Foreskin keratinocyte (primary cell): ENCODE measurements at places on chromosomes 11 and 22.
A peak's percentile ranks its signal among the peaks of the same experiment; 100 is the strongest.

GRCh38 chr11:4671741-4672140 lies 25.9 kb downstream of the OR51E2 start:
- no peak for DNase-seq

GRCh38 chr11:123174196-123175183 lies 20.6 kb downstream of the CLMP start:
- DNase-seq = peak; percentile 84

DNA sequence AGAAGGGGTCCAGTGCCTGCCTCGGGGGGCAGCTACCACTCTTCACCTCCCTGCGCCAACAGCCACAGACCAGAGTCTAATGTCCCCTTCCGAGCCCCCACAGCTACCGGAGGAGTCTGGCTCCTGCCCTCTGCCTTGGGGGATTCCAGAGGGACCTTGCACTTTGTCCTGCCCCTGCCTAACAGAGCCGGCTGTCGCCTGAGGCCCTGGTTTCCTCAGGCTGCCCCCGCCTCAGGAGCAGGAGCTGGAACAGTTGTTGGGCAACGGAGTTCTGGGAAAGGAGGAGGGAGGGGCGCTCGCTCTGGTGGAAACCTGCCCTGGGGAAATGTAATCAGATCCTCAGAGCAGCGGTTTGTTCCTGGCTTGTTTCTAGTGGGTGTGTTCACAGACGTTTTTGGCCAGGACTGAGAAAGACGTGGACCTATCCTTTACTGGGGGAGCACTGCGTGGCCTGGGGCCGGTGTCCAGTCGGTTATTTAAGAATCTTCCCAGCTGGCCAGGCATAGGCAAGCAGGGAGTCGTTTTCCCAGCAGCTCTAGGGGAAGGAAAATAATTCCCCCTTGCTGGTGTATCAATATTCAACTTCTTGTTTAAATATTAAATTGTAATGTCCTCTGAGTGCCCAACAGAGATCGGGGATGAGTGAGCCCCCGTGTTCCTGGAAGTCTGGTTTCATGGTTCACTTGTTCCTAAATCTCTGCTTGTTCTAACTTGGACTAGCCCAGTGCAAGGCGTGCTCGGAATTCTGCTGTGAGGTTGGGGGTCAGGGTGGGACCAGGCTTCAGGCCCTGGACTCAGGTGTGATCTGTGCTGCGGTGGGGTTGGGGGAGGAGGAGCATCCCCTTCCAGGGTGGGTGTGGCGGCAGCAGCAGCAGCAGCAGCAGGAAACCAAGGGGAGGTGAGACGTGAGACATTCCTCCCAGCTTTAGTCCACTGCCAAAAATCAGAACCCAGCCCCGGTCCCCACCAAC lies 32.1 kb downstream of the A4GALT start:
- peak; percentile 46 for DNase-seq

DNA sequence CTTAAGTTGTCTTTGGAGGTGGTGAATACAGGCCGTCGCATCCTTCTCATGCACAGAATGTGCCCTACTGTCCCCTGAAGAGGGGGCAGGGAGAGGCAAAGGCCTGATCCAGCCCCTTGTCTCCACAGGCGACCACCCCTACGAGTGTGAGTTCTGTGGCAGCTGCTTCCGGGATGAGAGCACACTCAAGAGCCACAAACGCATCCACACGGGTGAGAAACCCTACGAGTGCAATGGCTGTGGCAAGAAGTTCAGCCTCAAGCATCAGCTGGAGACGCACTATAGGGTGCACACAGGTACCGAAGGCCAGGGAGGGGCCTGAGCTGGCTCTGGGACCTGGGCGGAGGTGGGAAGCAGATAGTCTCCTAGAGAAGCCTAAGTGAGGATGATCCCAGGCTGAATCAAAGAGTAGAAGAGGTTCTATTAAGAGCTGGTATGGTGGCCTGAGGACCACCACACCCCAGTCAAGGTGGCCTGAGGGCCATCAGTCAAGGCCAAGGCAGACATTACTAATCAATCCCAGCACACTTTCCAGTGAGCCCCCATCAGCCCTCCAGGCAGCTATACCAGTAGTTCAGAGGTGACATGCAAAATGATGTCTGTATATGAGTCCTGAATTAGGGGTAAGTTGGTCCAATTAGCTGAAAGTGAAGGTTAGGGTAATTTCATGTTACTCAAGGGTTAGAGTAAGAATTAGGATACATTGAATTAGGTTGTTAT lies 49.0 kb upstream of the NNMT start:
- DNase-seq = no peak

- DNase-seq = no peak
These were observed 39.3 kb upstream of the RFPL3 start for GRCh38 chr22:32318361-32318760.

DNA sequence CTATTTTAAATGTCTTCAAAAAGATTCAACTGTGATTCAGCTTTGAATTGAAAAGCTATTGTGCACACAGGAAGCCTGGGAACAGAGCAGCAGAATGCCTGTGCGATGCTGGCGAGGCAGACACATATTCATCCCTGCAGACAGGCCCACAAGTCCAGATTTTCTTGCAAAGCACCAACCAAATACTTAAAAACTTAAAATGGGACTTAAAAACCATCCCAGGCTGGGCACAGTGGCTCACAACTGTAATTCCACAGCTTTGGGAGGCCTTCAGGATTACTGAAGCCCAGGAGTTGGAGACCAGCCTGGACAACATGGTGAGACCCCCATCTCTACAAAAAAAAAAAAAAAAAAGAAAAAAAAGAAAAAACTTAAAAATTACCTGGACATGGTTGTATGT lies 122.6 kb upstream of the SERPIND1 start:
- DNase-seq = no peak

DNA sequence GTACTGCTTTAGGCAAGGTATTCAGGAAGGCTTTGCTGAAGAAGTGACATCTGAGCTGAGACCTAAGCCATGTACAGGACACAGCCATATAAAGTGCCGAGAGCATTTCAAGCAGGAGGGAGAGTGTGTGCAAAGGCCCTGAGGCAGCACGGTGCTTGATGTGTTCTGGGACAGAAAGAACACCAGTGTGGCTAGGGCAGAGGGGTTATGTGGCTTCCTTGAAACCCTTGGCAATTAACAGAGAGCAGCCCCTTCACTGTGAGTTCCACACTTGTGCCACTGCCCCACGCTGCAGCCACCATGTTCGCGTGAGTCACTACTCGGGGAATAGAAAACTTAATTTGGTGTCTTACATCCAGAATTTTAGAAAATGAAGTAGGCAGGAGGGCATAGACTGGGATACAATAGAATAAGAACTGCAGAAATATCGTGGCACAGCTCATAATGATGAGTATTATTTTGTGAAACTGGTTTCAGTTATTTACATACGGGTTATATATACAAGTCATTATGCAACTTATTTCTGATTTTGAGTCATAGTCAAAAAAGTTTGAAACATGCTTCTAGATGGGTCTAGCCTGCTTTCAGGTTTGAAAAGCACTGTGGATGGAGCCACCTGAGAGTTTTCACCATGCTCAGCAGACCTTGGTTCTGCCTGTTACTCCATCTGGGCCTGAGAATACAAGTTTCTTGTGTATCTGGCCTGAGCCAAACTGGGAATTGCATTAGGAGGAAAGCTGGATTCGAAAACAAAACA lies 11.8 kb downstream of the IL10RA start:
- DNase-seq = no peak

- DNase-seq = no peak
These were observed 8.5 kb downstream of the ACAD8 start for GRCh38 chr11:134261626-134262488.

DNA sequence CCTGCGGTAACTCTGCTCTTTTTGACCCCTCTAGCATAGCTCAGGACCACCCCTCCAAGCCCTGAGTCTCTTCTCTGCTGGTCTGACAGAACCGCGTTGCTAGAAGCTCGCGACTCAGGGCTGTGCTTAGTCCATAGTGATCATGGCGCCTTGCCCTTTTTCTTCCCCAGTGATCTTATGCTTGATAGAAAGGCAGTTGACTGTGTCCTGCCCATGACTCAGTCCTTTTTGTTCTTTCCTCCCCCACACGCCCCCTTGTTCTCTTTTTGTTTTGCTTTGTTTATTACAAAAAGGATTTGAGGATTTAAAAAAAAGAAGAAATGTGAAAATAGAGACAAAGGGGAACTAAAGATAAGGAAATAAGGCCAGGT lies 17.5 kb downstream of the IL17RA start:
- DNase-seq = no peak

GRCh38 chr11:95057959-95058358 lies 8.7 kb downstream of the KDM4F start:
- DNase-seq = no peak

DNA sequence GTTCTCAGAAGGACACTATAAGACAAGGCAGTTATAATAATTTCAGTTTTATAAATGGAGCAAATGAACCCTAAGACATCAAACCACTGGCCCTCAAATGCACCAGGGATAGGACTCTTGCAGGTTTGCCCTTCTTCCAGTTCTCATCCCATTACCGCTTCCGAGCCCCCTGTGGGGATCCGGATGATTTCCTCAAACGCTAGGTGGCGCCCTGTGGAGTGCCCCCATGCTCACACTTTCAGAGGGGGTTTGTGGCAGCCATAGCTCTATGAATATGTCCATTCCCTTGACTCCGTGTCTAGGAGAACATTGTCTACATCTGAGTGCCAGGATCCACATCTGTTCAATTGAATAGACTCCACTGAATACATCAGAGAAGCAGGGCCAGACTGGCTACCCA lies 816.3 kb downstream of the NTM start:
- DNase-seq = no peak

DNA sequence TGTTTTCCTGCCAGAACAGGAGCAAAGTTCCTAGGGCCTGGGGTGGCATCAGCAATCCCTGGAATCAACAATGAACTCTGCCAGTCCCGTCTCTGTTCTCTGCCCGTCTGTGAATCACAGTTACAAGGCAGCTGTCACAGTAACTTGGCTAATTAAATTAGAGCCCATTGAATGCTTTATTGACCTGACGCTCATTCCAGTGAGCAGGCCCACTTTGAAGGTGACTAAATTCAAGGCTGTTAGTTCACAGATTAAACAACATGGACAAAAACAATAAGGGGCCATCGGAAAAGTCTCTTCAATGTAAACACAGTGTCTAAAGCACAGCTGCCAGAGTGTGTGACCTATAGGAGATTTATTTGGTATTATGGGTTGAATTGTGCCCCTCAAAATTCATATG lies 17.7 kb upstream of the TMPRSS5 start:
- DNase-seq = no peak

DNA sequence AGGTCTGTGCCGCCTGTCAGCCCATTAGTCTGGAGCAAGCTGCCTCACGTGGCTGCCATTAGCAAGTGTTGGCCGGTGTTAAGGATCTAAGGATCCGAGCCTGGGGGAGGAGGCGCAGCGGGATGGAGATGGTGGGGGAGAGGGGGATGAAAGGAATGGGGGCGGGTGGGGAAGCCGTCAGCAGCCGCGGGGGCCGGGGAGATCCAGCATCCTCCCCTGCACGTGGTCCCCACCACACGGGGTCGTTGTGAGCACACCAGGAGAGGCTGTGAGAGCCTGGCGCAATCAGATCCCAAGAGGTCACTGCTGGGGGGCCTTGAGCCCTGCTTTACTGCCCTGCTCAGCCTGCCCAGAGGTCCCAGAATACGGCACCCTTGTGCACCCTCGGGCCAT lies 7.3 kb downstream of the CABP7 start:
- DNase-seq = no peak

DNA sequence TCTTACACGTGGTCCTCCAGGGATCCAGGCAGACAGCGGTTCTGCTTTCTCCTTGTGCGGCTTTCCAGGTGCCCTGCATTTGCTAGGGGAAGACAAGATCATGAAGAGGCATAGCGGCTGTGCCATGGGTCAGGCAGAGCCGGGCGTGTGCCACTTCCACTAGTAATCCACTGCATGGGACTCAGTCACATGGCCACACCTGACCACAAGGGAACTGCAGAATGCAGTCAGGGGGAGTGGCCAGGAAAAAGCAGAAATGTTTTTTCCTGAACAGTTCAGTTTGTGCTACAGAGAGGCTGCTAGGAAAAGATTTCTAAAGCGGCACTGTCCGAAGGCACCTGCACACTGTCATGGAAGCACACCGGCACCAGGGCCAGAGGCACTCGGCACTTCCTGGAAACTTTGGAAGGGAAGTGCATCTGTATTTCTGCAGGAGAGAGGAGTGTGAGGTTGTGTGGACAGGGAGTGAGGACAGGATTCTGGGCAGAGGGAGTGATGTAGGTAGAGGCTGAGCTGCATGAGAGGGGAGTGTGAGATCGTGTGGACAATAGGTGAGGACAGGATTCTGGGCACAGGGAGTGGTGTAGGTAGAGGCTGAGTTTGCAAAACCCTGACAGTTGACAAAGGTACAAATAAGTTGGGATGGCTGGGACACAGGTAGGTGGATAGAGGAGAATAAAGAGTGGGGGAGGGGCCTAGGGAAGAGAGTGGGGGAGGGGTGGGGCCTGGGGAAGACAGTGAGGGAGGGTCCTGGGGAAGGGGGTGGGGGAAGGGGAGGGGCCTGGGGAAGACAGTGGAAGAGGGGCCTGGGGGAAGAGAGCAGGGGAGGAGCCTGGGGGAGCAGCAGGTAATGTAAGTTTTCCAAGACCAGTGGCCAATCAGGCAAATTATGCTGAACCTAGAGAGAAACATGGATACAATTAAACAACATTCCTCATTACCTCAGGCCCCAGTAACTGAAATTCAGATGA lies 1436.3 kb downstream of the TBC1D22A start:
- DNase-seq = no peak

DNA sequence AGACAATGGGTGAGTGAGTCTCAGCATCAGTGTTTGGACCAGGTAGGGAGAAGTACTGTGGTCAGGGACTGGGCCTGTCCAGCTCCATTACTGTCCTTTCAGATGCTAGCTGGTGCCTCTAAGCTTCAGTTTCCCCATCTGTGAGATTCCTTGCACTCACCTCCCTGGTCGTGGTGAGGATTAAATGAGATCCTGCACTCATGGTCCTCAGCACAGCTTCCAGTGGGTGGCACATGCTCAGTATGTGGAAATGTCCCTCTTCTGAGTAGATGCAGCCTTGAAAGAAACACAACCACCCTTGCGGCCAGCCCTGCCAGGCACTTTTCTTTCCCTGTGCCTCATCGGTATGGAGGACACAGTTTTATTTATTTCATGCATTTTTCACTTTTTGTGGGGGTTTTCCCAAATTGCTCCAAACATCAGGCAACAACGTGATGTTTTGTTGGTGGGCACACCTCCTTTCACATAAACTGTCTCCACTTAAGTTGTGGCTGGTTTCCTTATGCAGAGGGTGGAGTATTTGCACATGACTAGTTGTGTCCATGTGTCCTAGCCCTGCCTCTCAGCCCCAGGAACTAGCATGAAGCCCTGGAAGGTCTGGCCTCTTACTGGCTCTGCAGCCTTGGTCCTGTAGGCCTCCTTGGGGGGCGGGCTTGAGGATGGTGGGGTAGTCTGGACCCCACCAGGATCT lies 1.1 kb downstream of the LZTR1 start:
- DNase-seq = no peak

DNA sequence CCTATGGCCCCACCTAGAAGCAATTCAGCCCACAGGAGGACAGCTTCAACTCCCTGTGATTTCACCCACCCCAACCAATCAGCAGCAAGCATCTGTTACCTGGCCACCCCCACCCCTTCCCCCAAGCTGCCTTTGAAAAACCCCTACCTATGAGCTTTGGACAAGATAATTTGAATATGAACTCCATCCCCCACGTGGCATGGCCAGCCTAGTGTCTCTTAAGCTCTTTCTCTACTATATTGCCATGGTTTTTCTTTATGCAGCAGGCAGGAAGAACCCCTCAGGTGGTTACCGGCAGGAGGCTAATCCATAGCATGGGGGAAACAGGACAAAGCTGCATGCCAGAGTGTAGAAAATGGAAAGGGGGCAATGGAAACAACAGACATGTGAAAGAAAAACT lies 29.0 kb downstream of the CTSC start:
- DNase-seq = no peak
